ENCODE measurements at places on chromosomes 6 and 20. TPM values are rescaled to one million over a fixed set of nuclear protein-coding genes. Genes with fewer than 3 reads are reported as not detected.

GRCh38 chr20:34318609-34319443, 15.7 kb upstream of the AHCY start:
- no peak for DNase-seq
- no peaks in the 10 kb centered on the region for H3K4me1 ChIP-seq
- no peaks in the 10 kb centered on the region for H3K36me3 ChIP-seq
- no peaks in the 10 kb centered on the region for H3K27me3 ChIP-seq
- H3K4me3 ChIP-seq, result no peak overlapping the region
- no peak overlapping the region for H3K27ac ChIP-seq

DNA sequence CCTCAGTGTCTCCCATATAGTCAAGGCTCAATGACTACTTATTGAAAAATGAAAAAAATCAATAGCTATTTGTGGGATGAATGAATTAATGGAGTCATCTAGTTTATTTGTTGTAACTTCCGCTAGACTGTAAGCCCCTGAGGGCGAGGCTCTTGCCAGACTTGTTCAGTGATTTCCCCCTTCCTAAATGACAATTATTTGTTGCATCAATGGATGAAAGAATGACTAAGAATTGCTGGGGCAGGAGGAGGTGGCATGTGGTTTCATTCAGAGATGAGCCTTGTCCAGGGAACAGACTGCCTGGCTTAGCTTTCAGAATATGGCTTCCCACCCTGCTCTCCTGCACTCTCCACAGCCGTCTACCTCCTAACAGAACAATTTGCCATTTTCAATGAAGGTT, 1.1 kb upstream of the PRELID3B start:
- H3K4me3 ChIP-seq, result no peak overlapping the region
- no peaks in the 10 kb centered on the region for H3K27me3 ChIP-seq
- peak overlapping the region; percentile 80 for H3K27ac ChIP-seq
- no peaks in the 10 kb centered on the region for H3K36me3 ChIP-seq
- H3K4me1 ChIP-seq, result peaks cover 20% of the 10 kb centered on the region
- DNase-seq, result no peak

GRCh38 chr6:32176476-32177182, 745 bp upstream of the AGPAT1 start:
- H3K36me3 ChIP-seq, result peaks cover 6% of the 10 kb centered on the region
- H3K27me3 ChIP-seq, result no peaks in the 10 kb centered on the region
- peak overlapping the region; percentile 95 for H3K4me3 ChIP-seq
- peaks cover 79% of the 10 kb centered on the region for H3K4me1 ChIP-seq
- no peak for DNase-seq
- peak overlapping the region; percentile 96 for H3K27ac ChIP-seq

GRCh38 chr6:32397252-32397920, 9.6 kb downstream of the BTNL2 start:
- H3K4me1 ChIP-seq, result peaks cover 5% of the 10 kb centered on the region
- H3K27ac ChIP-seq, result no peak overlapping the region
- H3K27me3 ChIP-seq, result no peaks in the 10 kb centered on the region
- no peak overlapping the region for H3K4me3 ChIP-seq

DNA sequence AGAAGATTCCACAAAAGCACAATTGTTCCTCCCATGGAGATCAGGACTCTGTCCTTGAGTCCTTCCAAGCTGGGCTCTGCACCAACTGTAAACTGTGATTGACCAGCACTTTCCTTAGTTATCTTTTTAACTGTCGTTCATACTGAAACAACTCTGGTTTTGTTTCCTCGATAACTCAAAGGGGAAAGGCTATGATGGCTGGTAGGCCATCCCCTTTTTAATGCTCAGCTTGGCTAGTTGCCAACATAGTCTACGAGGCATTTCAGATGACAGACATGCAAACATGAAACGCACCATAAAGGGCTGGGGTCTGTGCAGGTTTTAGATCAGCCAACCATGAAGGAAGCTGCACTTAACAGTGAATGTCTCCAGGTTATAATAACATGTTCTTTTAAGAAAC, 497.1 kb upstream of the ARID1B start:
- DNase-seq, result no peak
- no peak overlapping the region for H3K4me3 ChIP-seq
- H3K4me1 ChIP-seq, result no peaks in the 10 kb centered on the region
- H3K27ac ChIP-seq, result no peak overlapping the region

DNA sequence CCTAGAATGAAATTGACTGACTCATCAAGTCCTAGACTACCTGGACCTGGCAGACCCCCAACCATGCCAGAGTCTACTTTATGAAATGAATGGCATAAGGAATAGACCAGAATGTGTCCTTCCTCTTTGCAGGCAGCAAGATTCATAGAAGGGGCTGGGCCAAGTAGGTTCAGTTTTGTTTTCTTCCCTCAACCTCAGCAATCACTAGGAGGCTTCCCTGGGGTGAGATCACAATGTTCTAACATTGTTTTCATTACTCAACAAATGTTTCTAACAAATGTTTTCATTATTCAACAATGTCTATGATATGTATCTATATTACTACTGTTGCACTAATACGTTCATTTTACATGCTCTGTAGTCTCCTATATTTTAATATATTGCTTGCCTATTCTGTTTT, 8.4 kb upstream of the FAM162B start:
- no peaks in the 10 kb centered on the region for H3K4me1 ChIP-seq
- no peak overlapping the region for H3K4me3 ChIP-seq
- H3K27ac ChIP-seq, result no peak overlapping the region
- DNase-seq, result no peak
- no peaks in the 10 kb centered on the region for H3K27me3 ChIP-seq
- H3K36me3 ChIP-seq, result no peaks in the 10 kb centered on the region

DNA sequence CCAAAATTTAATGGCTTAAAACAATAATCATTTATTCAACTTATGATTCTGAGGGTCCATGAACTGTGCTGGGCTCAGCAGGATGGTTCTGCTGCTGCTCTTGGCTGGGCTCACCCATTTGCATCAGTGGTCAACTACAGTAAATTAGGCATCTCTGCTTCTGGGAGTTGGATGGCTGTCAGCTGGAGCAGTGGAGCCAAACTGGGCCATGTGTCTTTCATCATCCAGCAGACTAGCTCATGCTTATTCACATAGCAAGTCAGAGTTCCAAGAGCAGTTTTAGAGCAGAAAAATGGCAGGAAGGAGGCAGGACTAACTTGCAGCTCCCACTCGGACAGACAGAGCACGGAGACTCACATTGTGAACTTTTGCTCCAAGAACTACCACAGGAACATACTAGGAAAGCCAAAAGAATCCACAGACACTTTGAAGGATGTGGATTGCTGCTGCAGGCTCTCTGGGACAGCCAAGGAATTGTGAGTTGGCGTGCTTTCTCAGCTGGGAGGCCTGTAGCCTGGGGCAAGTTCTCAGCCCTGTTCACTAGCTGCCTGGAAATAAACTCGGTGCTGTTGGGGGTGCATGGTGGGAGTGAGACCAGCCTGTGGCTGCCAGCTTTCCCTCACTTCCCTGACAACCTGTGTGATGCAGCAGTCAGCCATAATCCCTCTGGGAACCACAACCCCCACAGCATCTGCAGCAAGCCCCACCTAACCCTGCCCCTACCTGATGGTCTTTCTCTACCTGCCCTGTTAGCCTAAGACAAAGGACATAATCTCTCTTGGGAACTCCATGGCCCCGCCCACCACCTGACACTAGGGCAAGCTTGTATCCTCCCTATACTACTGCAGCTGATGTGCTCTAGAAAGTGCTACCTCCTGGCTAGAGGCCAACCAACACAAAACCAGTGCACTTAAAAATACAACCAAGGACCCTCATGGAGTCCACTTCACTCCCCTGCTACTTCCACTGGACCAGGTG, 129.0 kb downstream of the JPH2 start:
- no peak overlapping the region for H3K27ac ChIP-seq
- H3K27me3 ChIP-seq, result no peaks in the 10 kb centered on the region

- no peak overlapping the region for H3K27ac ChIP-seq
- H3K4me1 ChIP-seq, result no peaks in the 10 kb centered on the region
- no peaks in the 10 kb centered on the region for H3K36me3 ChIP-seq
- H3K27me3 ChIP-seq, result no peaks in the 10 kb centered on the region
- no peak for DNase-seq
These were observed 1681.9 kb downstream of the HACE1 start for GRCh38 chr6:103177791-103178190.

DNA sequence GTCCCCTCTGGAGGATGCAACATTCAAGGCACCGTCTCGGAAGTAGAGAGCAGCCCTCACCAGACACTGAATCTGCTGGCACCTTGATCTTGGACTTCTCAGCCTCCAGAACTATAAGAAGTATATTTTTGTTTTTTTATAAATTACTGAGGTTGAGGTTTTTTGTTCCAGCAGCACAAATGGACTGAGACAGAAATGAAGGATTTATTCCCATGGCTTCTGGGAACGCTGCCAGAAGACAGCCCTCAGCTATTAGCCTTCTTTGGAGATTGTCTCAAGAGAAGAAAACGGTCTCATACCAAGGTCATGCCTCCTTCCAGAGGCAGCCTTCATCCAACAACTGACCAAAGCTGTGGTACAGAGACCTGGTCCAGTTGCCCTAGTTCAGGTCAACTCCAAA, 85.4 kb downstream of the CHMP4B start:
- no peak for DNase-seq
- no peaks in the 10 kb centered on the region for H3K36me3 ChIP-seq
- no peak overlapping the region for H3K27ac ChIP-seq
- no peaks in the 10 kb centered on the region for H3K4me1 ChIP-seq
- no peaks in the 10 kb centered on the region for H3K27me3 ChIP-seq

Gene NHSL1
- total RNA-seq, result 13.1 TPM

Gene PROCR
- total RNA-seq, result 2.5 TPM

Measured in esophagus squamous epithelium (tissue), 5 donors.